ENCODE measurements at places on chromosomes 7 and 10. TPM values are rescaled to one million over a fixed set of nuclear protein-coding genes. Genes with fewer than 3 reads are reported as not detected.

The PON1 gene
- not detected for total RNA-seq

DNA sequence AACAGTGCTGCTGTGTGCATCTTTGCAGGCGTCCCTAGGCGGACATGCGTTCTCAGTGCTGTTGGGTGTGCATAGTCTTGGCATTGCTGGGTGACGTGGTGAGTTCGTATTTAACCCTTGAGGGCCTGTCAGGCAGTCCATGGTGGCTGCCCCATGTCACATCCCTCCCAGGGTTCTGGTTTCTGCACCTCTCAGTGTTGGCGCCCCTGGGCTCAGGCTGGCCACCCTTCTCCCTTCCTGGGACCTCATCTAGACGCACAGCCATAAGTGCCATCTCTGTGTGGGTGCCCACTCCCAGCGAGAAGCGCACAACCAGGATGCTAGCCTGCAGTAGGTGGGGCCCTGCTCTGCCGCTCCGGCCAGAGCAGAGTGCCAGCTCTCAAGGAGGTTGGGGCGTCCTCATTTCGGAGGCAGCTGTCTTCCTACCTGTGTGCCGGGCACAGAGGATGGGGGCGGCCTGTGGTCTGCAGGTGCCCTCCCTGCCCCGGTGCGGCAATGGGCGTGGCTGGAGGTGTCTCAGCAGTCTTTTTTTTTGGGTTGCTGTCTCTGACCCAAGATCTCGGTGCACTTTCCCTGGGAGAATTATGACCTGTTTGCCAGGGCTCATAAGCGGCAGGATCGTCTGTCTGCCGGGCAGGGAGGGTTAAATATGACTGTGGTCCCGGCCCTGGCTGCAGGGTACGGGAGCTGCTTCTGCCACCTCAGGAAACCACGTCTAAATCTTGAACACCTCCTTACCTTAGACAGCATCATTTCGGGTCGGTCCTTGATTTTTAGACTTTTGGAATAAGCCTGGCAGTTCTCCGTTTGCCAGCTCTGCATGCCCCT lies 6.5 kb downstream of the INPP5A start:
- DNase-seq = peak; percentile 18

DNA sequence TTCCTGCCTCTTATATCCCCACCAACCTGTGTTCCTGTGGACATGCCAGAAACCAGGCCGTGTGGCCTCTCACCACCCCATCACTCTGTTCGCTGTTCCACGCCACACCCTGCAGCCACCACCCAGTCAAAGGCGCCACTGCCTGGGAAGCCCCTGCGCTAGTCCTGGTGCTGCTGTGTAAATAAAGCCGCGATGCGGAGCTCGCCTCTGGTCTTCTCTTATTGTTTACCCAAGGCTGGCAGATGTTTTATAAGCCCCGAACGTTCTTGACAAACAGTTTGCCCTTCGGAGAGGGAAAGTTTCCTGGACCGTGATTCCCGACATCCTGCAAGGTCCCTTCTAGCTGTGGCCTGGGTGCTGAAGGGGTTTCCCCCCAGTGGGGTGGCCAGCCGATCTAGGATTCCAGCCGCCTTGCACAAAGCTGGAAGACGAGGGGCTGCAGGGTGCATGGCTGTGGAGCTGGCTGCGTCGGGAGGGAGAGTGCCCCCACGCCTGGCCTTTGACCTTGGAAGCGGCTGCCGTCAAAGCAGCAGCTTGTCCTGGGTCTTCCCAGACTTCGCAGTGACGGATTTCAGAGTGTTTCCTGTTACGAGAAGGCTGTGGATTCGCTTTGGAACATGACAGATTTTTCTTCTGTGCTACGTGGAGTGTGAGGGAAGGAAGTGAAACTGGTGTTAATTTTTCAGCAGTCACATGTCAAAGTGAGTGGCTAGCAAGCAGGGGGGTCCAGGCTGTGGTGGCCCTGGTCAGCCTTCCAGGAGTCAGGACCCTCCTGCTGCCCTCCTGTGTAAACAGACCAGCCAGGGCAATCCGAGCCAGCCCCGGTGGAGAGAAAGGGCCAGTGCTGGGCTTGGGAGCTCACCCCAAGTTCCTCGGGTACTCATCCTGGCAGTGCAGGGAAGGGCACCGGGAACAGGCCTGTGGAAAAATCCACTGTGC lies 61.6 kb downstream of the LHPP start:
- DNase-seq = peak; percentile 69

The ELOVL3 gene
- not detected for total RNA-seq

DNA sequence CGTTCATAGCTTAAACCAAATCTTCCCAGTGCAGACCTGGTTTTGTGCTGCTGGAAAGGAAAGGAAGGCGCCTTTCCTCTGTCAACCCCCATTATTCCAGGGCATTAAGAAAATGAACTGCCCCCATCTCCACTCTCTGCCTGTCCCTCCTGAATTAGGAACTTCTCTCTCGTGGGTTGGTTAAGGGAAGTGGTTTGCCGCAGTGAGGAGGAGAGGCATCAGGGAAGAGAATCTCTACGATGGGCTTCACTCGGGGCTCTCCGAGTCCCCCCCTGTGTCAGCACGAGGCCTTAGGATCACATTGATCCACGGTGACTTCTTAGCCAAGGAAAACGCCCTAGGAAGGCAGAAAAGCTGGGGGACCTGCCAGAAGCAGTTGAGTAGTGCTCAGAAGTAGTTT lies 53.9 kb upstream of the LYZL2 start:
- no peak for DNase-seq

GRCh38 chr7:30079880-30080279 lies 51.7 kb downstream of the PLEKHA8 start:
- DNase-seq = no peak

The INHBA gene
- total RNA-seq = 0.42 TPM

- peak; percentile 33 for DNase-seq
Observed at GRCh38 chr10:24617771-24618396, 105.8 kb downstream of the ARHGAP21 start.

- DNase-seq = no peak
Observed at GRCh38 chr10:102613785-102614184, 30.5 kb upstream of the TRIM8 start.

GRCh38 chr7:32036557-32036956 lies 33.6 kb downstream of the PDE1C start:
- no peak for DNase-seq

The TPK1 gene
- 25.5 TPM for total RNA-seq

GRCh38 chr10:60803433-60803832 lies 25.2 kb downstream of the CDK1 start:
- no peak for DNase-seq

DNA sequence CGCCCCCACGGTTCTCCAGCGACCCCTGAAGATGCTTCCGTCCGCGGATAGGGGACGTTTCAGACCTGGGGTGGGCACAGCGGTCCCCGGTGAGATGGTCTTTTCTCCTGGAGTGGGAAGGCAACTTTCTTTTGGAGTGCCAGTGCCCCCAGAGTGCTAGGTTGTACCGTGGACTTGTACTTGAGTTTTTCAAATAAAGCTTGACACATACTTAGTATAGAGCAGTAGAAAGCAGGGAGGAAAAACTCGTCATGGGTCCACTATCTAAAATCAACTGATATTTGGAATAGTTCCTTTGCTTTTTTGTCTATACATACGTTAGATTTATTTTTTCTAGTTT lies 28.4 kb downstream of the RBM20 start:
- DNase-seq = no peak

DNA sequence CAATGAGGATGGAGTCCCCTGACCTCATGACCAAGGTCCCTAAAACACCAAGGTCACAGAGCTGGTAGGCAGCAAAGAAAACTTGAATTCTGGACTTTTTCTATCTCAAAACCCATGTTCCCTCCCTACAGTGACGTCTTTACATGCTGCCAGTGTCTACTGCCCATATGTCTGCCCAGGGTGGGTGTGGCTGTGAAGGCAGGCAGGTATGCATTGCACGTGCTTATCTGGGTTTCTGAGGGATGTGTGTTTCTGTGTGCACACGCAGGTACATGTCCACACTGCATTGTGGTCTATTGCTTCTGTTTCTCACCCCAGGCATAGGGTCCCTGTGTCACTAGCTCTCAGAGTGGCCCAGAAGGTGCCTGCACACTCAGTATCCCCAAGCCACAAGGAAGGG lies 13.5 kb downstream of the ATP6V1F start:
- DNase-seq = peak; percentile 51

The CALML5 gene
- total RNA-seq = not detected

DNA sequence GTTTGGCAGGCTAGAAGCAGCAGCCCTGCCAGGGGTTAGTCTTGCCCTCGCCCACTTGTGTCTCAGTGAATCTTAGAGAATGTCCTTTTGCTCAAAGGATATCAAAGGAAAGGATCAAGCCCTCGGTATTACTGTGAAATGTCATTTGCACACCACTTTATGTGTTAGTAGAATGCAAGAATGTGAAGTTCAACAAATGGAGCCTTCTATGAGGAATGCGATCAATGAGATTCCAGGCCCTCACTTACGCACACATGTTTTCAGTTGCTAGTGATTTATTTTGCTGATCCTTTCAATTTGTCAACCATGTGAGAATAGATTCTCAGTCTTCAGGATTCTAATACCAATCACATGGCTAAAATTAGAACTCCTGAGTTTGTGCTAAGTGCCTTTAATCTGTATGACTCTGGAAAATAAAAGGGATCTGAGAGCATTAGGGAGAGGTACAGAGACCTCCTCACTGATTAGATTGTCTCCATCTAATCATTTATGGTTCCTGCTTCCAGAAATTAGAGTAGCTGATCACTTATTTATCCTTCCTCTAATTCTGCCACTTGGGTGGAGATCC lies 123.0 kb upstream of the SP4 start:
- no peak for DNase-seq

GRCh38 chr7:22184549-22185199 lies 172.3 kb downstream of the RAPGEF5 start:
- DNase-seq = no peak

The TLL2 gene
- total RNA-seq = 0.37 TPM

The ACSM6 gene
- not detected for total RNA-seq

The PON3 gene
- total RNA-seq = 5.6 TPM

GRCh38 chr7:157869793-157870192 lies 533.0 kb downstream of the DNAJB6 start:
- no peak for DNase-seq

The PLEKHS1 gene
- total RNA-seq = 12.2 TPM

DNA sequence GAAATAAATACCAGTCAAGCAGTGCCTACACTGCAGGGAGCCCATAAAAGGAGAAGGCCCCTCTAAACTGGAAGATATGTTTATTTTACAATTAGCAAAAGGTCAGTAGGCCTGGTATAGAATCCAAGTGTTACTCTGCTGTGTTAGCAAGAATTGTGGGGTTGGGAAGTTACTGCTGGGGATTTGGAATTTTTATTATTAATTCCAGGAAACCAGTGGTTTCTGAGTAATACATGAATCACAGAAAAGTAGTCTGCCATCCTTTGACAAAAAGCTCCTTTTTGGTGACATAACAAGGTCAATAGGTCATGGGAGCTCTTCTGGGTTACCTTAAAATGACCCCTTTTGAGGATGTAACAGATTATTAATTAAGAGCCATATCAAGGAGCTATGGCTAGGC lies 67.4 kb downstream of the ZNF92 start:
- DNase-seq = no peak

The SIRT1 gene
- 14.3 TPM for total RNA-seq

DNA sequence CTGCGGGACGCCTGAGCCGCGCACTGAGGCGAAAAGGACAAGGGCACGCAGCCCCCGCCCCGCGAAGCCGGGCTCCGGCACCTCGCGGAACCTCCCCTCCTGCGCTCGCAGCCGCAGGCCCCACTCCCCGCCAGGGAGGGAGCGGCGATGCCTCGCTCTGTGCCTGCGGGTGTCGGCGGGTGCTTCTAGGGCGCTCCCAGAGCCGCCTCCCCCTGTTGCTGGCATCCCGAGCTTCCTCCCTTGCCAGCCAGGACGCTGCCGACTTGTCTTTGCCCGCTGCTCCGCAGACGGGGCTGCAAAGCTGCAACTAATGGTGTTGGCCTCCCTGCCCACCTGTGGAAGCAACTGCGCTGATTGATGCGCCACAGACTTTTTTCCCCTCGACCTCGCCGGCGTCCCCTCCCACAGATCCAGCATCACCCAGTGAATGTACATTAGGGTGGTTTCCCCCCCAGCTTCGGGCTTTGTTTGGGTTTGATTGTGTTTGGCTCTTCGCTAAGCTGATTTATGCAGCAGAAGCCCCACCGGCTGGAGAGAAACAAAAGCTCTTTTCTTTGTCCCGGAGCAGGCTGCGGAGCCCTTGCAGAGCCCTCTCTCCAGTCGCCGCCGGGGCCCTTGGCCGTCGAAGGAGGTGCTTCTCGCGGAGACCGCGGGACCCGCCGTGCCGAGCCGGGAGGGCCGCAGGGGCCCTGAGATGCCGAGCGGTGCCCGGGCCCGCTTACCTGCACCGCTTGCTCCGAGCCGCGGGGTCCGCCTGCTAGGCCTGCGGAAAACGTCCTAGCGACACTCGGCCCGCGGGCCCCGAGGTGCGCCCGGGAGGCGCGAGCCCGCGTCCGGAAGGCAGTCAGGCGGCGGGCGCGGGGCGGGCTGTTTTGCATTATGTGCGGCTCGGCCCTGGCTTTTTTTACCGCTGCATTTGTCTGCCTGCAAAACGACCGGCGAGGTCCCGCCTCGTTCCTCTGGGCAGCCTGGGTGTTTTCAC lies 519 bp downstream of the ITGB8 start:
- peak; percentile 42 for DNase-seq

- no peak for DNase-seq
Observed at GRCh38 chr7:155204744-155205367, 92.8 kb upstream of the INSIG1 start.

DNA sequence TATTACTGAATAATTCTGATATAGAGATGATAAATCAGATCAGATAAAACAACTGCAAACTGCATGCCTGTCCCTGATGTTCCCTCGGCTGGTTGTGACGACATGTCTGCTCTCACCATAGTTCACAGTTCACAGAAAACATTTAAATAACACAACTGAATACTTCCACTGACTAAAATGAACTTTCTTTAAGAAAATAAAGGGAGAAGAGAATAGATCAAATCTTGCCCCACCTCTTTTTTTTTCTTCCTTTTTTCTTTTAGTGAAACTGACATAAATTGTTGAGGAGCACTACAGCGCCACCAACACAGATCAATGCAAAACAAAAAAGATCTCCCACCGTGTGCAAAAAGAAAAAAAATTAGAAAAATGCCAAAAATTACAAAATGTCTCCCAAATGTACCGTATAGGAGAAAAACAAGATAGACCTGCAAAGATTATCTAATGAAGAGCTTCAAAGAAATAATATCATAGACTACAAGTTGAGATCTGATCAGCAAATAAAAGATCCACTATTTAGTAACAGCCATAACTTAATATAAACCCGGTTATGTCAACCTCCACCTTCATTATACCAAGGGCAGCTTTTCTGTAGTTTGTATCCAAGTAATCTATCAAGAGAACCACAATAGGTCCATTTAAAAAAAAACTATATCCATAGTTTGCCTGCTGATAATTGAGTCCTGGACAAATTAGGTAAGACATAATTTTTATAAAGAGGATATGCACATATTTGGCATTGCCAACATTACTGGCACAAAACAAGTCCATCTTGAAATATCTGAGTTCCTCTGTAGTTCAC lies 30.7 kb upstream of the EPC1 start:
- no peak for DNase-seq

All from left colon (tissue), 2 donors.